Spinal cord (tissue), 10 donors: ENCODE measurements at places on chromosomes 6 and 20. TPM values are rescaled to one million over a fixed set of nuclear protein-coding genes. Genes with fewer than 3 reads are reported as not detected.

NR2E1 gene
- 0.83 TPM for total RNA-seq

DNA sequence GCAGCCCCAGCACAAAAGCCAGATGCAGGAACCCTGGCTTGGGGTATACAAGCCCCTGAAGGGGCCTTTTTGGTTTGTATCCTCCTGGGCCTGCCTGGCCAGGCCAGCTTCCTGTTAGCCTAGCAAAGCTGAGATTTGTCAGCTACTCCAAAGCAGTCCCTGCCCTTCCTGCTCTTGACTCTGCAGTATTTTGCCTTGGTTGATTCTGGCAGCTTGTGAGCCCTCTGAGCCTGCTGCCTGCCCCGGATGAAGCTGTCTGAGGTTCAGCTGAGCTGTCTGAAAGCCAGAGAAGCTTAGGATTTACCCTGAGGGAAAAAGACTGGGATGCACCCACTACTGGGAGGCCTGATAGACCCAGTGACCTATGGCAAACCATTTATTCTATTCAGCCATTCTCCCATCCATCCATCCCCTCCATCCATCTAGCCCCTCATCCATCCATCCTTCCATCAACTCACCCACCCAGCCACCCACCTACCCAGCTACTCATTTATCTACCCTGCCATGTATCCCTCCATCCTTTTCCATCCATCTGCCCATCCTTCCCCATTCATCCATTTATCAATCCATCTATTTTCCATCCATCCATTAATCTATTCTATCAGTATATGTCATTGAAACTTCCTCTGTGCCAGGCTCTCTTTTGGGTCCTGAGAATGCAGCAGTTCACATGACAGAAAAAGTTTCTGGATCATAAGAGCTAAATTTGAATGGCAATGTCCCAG, 307.5 kb downstream of the DHX35 start:
- no peaks in the 10 kb centered on the region for H3K36me3 ChIP-seq
- peaks cover 19% of the 10 kb centered on the region for H3K4me1 ChIP-seq
- no peak overlapping the region for H3K4me3 ChIP-seq
- no peak for DNase-seq

- H3K36me3 ChIP-seq = peaks cover 3% of the 10 kb centered on the region
- no peaks in the 10 kb centered on the region for H3K4me1 ChIP-seq
- H3K27ac ChIP-seq = no peak overlapping the region
- no peak for DNase-seq
- H3K4me3 ChIP-seq = no peak overlapping the region
Observed at GRCh38 chr6:143180826-143181225, 120.1 kb downstream of the AIG1 start.

DNA sequence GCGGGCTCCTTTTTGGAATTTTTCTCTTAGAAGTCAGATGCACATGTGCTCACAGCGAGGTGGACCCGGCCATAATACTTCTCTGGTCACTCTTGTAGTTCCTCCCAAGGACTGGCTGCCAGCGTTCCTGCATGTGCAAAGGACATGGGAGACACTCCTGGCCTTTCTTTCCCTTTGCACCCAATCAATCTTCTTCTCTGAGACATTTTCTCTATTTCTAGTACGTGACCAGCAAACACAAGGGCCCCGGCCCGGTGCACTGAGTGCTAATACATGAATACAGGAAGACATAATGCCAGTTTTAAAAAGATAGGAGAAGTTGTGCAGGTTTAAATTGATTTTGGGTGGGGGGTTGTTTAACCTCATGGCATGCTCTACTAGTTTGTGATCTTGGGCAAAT, 233.6 kb downstream of the SMOC2 start:
- H3K4me3 ChIP-seq = no peak overlapping the region
- H3K27ac ChIP-seq = no peak overlapping the region
- no peak for DNase-seq
- H3K36me3 ChIP-seq = no peaks in the 10 kb centered on the region

DNA sequence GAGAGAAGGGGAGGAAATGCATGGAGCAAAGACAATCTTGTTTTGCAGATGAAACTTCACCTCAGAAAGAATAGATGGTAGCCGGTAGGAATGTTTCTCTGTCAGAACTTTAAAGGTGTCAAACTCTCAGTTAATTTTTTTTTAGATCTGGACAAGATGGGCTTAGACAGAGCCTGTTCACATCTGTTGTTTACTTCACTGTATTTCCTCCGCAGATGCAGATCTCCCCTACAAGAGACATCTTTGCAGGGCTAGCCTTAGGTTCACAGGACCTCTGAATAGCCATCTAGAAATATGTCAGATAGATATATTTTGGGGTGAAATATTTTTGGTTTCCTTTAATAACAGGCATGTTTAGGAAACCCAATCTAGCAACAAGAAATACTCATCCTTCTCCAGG, 12.1 kb upstream of the ZBP1 start:
- no peaks in the 10 kb centered on the region for H3K36me3 ChIP-seq
- no peak for DNase-seq
- no peaks in the 10 kb centered on the region for H3K27me3 ChIP-seq
- peaks cover 3% of the 10 kb centered on the region for H3K4me1 ChIP-seq
- H3K4me3 ChIP-seq = no peak overlapping the region

DNA sequence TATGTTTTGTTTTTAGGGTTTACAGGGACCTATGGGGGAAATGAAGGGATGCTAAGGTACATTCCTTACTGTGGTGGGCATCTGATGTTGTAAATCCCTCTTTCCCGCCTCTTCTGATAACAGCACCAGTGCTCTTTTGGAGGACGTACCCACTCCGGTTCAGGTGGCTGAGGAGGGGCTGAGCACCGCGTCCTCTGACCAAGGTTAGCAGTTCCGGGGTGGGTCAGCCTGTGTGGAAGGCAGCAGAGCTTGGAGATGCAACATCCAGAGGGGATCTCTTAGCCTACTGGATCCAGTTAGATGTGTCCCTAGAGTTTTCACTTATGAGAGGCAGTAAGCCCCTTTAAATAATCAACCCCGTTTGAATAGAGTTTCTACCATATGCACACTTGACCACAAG, 135.3 kb upstream of the KCNG1 start:
- H3K4me1 ChIP-seq = peaks cover 9% of the 10 kb centered on the region
- no peaks in the 10 kb centered on the region for H3K27me3 ChIP-seq
- no peak for DNase-seq
- H3K36me3 ChIP-seq = no peaks in the 10 kb centered on the region
- no peak overlapping the region for H3K4me3 ChIP-seq
- no peak overlapping the region for H3K27ac ChIP-seq

DNA sequence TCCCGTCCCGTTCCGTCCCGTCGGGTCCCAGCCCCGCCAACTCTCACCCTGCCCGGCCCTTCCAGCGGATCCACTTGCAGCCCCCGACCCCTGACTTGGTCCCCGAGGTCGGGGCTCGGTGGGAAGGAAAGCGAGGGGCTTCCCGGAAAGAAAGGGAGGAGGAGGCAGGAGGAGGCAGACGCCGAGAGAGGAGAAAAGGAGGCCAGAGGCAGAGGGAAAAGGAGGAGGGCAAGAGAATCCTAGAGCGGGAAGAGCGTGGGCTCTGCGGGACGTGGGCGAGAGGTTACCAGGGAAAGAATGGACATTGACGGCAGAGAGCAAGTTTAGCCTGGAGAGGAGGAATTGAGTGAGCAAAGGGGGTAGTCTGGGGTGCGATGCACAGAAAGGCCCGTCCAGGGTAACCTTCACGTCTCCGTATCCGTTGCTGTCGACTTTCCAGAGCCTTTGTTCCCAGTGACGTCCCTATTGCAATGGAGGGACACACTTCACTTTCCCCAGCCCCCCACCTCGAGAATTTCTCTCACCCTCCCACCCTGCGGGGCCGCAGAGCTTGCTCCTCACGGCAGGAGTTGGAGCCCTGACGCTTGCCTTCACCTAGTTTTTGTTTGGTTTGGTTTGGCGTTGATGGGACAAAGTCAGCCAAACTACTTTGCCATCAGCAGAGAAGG, 477 bp upstream of the MOXD1 start:
- no peak for DNase-seq
- peaks cover 14% of the 10 kb centered on the region for H3K4me1 ChIP-seq
- peaks cover 30% of the 10 kb centered on the region for H3K27me3 ChIP-seq
- peak overlapping the region; percentile 64 for H3K4me3 ChIP-seq
- H3K27ac ChIP-seq = peak overlapping the region; percentile 84

GRCh38 chr6:135282395-135282794, 101.3 kb downstream of the MYB start:
- no peak for DNase-seq
- H3K27ac ChIP-seq = no peak overlapping the region
- no peaks in the 10 kb centered on the region for H3K4me1 ChIP-seq
- no peak overlapping the region for H3K4me3 ChIP-seq
- no peaks in the 10 kb centered on the region for H3K36me3 ChIP-seq
